ENCODE measurements at places on chromosomes 3 and 15.

DNA sequence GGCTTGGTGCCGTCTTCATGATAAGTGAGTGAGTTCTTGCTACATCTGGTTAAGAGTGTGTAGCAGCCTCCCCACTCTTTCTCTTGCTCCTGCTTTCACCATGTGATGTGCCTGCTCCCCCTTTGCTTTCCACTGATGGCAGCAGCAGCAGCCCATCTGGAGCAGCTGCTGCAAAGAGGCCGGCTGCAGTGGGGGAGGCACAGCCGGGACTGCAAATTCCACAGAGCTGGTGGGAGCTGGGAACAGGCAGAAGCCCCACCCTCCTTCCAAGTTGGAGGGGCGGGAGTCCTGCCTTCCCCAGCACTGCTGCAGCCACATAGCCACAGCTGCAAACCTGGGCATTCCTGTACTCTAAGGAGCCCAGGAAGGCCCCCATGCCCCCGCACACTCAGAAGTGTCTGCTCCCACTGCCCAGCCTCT, 62.8 kb upstream of the IMPG2 start:
- DNase-seq: no peak

GRCh38 chr3:181629711-181630110, 82.0 kb upstream of the SOX2 start:
- no peak for DNase-seq

DNA sequence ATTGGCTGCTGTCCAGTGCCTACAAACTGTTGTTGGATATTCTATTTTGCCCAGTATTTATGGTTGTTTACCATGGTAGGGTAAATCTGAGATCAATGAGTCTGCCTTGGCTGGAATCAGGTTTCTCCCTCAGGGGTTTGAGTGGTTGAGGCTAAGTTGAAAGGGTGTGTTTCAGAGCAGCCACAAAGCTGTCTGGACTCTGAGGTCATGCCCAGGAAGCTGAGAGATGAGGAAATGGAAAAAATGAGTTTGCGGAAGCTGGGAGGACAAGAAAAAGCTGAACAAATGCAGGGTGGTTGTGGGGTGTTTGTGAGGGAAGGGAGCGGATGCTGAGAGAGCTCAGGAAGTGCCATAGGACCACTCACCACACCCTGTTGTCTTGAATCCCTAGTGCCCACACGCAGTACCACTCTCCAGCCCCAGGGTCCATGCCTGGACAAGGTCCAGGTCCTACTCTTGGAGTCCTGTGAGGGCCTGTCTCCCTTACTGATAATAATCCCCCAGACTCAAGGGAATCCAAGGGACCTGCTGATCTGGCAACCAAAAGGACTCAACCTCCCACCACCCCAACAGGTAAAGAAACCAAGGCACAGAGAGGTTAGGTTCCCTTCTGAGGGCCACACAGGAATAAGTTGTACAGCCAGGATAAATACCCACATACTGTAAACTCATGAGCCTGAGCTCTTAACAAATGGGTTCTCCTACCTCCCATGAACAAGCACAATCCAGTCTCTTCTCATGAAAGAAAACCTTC, 81.6 kb downstream of the PPCDC start:
- DNase-seq: peak; percentile 13

GRCh38 chr15:94844538-94845389, 613.4 kb downstream of the MCTP2 start:
- DNase-seq: no peak

- DNase-seq: no peak
Measured at GRCh38 chr3:82093641-82094040, 332.2 kb upstream of the GBE1 start.

DNA sequence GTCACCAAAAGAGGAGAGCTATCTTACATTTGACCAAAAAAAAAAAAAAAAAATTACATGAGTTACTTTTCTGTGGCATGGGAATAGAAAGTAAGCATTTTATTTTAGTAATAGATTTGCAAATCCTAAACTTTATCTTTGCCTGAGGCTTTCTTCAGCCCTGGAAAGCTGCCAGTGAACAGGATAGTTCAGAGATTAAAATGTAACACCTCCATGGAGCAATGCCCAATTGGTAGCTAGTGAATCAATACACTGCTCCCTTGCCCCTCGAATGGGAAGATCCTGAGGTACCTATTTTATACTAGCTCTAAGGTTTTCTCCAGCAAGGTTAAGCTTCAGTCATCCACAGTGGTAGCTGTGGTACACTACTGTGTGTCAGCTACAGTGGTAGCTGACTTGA, 867.1 kb downstream of the NAALADL2 start:
- DNase-seq: no peak

DNA sequence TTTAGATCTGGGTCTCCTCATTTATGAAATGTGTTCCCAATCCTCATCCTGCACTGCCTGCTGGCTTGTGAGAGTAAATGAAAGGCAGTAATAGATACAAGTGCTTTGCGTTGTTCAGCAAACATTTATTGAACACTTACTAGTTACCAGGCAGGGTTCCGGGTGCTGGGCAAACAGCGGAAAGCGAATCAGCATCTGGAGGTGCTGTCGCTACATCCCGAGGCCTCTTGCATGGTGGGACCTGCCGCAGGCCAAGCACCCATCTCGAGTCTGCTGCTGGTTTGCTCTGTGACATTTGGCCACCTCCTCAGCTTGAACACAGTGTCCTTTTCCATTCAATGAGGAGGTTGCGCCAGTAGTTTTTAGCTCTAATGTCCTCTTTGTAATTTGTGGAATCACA, 24.8 kb downstream of the TRAK1 start:
- no peak for DNase-seq

GRCh38 chr3:43515970-43516635, 105.7 kb downstream of the ANO10 start:
- DNase-seq: no peak

DNA sequence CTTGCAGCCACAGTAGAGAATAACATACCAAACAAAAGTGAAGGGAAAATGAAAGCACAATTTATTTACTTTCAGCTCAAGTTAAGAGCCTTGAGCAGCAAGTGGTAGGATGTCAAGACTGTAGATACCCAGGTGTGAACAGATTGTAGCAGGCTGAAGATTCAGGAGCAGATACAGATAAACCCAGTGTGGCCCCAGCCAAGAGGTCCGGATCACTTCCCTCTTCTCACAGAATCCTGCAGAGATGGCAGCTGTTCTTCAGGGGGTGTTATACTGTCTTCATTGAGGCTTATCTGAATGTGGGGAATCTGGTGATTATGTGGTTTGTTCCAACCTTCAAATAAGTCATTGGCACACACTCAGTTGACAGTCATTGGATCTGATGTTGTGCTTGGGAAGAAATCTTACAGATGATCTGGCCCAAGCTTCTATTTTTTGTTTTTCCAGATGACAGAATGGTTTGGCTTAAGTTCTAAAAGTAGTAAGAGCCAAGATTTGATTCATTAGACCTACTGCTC, 2.2 kb downstream of the STARD9 start:
- DNase-seq: no peak

DNA sequence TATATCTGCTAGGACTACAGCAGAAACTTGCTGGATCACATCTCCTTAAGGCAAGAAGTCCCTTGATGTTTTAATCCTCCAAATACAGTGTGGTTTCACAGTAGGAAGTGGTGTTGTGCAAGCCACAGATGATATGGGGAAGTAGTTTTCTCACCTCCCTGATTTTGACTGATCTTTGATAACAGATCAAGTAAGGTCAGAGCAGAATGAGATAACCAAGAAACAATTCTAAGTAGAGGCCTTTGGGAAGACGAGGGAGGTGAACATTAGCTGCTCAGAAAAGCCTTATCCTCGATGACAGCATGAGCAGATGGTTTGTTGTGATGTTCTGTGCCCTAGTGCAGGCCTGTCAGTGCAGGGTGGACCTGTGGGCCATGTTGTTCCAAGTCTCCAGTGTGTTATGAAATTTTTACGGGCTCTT, 61.3 kb downstream of the RIOX2 start:
- peak; percentile 2 for DNase-seq

- DNase-seq: no peak
Measured at GRCh38 chr3:69648126-69648525, 91.1 kb upstream of the MITF start.

DNA sequence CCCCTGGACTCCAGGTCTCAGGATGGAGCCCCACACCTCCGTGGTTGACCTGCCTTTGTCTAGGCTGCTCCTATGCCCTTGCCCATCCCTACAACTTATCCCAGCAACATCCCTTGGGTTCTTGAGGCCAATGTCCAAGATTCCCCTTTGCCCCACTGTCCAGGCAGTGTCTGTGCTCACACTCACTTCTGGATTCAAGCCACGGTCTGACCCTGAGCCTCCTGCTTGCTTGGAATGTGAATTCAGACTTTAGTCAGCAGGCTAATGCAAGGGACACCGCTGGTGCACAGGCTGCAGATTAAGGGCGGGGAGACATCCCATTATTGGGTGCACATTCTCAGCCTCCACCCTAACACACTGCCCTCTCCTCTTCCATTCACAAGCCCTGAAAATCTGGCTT, 154.1 kb downstream of the WNT5A start:
- DNase-seq: no peak

DNA sequence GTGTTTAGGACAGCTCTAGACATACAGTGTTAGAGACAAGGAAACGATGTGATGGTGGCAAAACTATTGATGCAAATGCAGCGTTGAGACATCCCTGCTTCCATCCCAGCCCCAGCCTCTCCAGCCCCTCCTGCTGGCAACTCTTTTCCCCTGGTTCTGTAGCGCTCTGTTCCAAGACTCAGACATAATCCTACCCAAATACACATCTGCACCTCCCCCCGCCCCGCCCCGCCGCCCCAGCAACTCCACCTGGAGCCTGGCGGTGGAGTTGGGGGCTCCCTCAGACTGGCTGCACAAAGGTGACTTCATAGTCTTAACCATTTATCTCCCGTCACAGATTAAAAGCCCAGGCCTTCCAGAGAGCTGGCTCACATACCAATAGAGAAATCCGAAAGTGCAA, 7.2 kb upstream of the SEC22A start:
- no peak for DNase-seq

- no peak for DNase-seq
Measured at GRCh38 chr3:115226844-115227445, 79.9 kb upstream of the ZBTB20 start.

GRCh38 chr3:159941038-159942000, 47.3 kb upstream of the IL12A start:
- no peak for DNase-seq

- DNase-seq: no peak
Measured at GRCh38 chr3:197600796-197601565, 45.2 kb upstream of the BDH1 start.

GRCh38 chr3:169659096-169659819, 4.3 kb downstream of the MECOM start:
- DNase-seq: no peak

- no peak for DNase-seq
Measured at GRCh38 chr3:25826510-25826909, 36.6 kb downstream of the OXSM start.

GRCh38 chr3:137335478-137335877, 377.7 kb downstream of the IL20RB start:
- DNase-seq: no peak

GRCh38 chr3:43707998-43708397, 17.3 kb downstream of the ABHD5 start:
- no peak for DNase-seq

DNA sequence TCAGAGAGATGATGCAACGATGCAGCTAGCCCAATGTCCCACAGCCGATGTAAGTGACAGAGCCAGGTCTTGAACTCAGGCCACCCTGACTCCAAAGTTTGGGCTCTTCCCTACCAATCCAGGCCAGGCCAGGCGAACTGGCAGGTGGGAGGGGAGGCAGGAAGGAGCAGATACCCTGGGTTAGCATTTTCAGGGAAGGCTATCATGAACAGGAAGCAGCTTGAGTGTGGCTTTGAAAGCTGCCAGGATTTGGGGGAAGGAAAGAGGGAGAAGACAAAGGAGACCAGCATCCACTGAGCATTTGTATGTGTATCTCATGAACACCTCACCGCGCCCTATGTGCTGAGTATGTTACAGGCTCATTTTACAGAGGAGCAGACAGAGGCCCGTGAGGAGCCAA, 38.8 kb downstream of the LMCD1 start:
- DNase-seq: no peak

Measured in CD4-positive, alpha-beta T cell treated with Interleukin-6 for 4 hours (primary cell).